ENCODE measurements at places on chromosomes 3 and 15.

- DNase-seq = no peak
These were observed 8.5 kb upstream of the PLXND1 start for GRCh38 chr3:129614927-129615363.

DNA sequence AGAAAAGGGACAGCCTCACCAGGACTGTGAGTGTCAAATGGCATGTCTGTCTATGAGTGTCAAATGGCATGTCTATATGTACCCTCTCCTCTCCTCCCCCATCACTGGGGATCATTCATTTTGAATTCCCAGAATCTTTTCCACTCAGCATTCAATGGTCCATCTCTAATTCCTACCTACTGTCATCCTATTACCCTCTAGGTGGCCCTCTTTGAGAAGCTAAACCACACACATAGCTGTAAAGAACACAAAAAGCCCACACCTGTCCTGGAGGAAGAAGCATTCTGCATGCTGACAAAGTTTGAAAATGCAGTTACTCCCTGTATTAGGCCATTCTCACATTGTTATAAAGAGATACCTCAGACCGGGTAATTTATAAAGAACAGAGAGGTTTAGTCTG lies 46.2 kb upstream of the PYDC2 start:
- no peak for DNase-seq

GRCh38 chr15:85854345-85855097 lies 59.8 kb upstream of the KLHL25 start:
- peak; percentile 13 for DNase-seq

DNA sequence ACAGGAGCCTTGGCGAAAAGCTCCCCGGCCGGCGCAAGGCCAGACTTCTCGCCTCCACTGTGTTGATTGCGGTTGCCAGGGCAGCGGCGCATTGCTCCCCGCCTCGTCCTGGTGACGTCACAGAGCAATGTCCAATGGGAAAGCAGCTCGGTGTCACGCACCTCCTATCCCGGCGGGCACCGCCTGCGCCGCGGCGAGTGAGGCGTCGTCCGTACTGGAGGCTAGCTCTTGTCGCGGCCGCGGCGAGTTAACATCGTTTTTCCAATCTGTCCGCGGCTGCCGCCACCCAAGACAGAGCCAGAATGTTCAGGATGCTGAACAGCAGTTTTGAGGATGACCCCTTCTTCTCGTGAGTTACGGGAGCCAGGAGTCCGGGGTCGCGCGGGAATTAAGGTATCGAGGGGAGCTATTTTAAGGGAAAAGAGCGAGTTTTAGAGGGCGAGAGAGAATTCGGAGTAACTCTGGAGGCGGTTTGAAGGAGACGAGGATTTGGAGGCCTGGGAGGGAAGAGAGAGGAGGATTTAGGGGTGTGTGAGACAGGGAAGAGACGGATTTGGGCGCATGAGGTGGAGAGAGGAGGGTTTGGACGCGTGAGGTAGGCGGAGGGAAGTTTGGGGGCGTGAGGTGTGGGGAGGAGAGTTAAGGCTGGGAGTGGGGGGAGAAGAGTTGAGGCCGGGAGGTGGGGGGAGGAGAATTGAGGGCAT lies at the start of gene MLF1:
MLF1 (plus strand) TSS at position 196 of the 704 bp plus-strand sequence; CDS start at position 303, 107 bp downstream.
- DNase-seq = peak; percentile 89

DNA sequence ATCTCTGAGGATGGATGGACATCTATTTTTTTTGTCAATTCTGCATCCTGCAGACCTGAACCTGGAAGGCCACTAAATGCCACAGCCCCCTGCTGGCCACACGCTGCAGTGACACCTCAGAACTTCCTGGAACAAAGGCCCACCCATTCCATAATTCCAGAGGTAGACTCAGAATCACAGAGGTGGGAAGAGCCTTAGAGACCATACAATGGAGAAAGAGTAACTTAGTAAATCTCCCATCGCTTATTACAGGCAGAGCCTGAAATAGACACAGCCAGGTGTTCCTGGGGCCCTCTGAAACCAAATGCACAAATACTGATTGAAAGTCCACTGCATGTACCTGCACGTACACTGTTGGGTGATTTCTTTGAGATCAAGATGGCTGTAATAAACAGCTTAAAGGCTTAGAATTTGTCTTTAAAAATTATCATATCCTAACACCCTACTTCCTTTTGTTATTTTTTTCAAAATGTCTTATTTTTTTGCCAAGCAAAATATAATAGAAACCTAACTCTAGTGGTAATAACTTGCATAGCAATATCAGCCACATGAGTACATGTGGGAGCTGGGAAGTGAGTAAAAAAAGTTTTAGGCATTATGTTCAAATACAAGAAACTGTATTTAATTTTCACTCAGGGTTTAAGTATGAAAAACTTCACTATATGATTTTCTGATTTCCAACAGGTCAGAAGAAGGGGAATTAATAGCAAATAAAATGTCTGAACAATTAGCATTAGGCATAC lies 62.7 kb downstream of the EOMES start:
- peak; percentile 19 for DNase-seq

- DNase-seq = no peak
These were observed 36.8 kb downstream of the TLE3 start for GRCh38 chr15:70060993-70061305.

DNA sequence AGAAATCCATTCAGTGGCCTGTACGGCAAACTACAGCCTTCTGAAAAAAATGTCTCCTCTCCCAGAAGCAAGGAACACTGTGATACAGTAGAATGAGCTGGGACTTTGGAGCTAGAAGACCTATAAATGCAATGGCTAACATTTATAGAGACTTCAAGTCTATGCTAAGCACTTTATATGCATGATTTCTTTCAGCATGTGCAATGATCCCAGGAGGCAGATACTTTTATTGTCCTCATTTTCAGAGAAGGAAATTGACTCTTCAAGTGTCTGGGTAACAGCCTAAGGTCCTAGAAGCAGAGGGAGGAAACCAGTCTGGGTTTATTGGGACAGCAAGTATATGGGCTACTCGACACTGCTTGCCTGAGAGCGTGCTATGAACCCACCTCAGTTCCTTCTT lies 140.9 kb downstream of the ALDH1A2 start:
- DNase-seq = no peak

DNA sequence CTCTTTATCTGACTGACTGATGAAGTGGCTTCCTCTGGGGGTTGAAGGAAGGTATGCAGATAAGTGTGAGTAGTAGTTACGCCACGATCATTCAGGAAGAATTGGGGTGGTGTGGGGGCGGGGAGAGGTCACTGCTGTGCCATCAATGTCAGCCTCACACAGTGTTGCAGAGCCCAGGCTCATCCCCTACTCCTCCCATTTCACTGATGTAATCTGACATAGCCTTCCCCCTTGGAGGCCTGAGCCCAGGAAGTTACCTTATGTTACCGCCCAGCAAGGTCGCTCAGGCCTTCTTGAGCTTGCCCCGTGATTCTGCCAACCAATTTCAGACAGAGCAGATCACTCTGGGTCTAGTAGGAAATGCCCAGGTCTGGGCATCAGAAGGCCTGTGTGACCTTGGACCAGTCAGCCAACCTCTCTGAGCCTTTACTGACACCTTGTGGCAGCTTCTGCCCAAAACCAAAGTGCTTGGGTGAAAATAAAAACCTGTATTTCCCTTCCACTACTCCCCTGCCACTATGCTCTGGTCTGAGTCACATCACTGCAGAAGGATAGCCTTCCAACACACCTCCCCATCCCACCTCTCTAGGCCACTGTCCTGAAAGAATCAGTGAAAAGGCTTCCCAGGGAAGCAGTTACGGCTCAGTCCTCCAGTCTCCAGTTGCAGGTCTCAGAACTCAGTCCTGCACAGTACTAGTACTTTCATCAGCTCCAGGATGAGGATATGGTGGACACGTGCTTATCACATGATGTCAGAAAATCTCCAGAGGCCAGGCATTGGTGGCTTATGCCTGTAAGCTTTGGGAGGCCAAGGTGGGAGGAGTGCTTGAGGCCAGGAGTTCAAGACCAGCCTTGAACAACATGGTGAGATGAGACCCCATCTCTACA lies 28.1 kb upstream of the INSYN1 start:
- DNase-seq = no peak

DNA sequence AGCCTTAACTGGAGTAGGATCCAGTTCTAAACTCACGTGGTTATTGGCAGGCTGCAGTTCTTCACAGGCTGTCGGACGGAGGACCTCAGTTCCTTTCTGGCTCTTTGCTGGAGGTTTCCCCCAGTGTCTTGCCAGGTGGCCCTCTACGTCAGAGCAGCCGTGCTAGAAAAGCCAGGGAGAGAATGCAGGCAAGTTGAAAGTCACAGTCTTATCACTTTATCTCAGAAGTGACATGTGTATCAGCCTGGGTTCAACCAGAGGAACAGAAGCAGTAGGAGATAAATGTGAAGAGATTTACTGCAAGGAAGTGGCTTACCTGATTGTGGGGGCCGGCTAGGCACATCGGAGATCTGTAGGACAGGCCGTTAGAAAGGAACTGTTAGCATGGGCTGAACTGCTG lies 125.3 kb upstream of the BNIP2 start:
- DNase-seq = no peak

- peak; percentile 67 for DNase-seq
These were observed 147.6 kb downstream of the IL20RB start for GRCh38 chr3:137105277-137105977.

DNA sequence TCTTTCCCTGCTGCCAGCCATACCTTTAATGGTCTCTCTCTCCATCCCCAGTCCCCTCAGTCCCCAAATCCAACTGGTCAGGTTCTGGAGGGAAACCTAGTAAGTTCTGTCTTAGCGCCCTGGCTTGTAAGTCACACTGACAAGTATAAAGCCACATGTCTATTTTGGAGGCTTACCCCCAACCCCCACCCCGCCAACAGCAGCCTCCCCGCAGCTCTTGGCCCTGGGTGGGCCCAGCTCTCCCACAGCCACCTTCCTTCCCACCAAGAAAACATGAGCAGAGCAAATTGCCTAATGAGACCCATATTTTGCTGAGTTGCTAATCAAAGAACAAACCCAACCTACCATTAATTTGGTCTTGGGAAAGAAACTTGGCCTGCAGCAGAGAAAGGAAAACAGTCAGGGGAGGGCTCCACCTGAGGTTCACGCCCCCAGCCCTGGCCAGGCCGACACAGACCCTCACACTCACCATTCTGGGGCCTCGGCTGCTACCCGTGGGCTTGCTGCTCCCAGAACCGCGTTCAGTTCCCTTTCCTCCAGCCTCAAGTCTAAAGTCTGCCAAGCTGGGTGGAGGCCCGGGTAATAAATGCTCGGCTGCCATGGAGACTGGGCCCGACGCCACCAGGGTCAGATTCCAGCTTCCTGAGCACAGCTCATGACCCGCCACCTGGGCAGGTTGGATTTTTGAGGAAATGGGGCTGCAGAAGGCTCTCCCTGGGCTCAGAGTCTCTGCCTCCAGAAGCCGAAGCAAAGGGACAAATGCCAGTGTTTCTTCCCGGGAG lies at the start of gene CALML4:
CALML4 (minus strand) TSS at position 557 of the 782 bp plus-strand sequence; CDS start at position 472, 85 bp downstream.
- DNase-seq = peak; percentile 7

- DNase-seq = no peak
These were observed 79.8 kb downstream of the PLCH1 start for GRCh38 chr3:155664925-155665695.

GRCh38 chr3:146464005-146464595 lies 5.3 kb downstream of the PLSCR2 start:
- DNase-seq = no peak

DNA sequence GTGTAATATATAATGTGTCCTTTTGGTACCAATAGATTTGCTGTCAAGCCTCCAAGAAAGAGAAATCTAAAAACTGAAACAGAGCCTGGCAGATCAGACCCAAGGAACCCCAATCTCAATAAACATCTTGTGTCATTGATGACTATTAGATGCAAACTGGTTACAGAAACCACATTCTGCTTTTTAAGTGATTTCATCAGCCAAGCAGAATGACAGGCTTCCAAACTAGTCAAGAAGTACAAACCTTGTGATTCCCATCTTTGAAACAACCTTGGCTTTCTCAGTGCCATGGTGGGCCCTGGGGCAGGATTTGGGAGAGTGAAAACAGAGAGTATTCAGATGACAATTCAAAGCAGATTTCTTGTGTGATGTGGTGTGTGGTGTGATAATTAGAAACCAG lies 45.6 kb upstream of the STRIT1 start:
- no peak for DNase-seq

DNA sequence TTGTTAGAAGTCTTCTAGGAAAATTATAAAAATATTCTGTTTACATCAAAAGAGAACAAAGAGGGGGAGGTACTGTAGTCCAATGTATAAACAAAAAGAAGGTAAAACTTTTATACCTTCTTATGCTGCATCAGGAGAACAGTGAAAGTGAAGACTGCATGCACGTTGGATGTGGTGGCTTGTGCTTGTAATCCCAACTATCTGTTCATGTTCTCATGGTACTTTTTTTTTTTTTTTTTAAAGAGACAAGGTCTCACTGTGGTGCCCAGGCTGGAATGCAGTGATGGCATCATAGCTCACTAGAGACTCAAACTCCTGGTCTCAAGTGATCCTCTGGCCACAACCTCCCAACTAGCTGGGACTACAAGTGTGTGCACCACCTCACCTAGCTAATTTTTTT lies 4.2 kb downstream of the SEC62 start:
- DNase-seq = no peak

DNA sequence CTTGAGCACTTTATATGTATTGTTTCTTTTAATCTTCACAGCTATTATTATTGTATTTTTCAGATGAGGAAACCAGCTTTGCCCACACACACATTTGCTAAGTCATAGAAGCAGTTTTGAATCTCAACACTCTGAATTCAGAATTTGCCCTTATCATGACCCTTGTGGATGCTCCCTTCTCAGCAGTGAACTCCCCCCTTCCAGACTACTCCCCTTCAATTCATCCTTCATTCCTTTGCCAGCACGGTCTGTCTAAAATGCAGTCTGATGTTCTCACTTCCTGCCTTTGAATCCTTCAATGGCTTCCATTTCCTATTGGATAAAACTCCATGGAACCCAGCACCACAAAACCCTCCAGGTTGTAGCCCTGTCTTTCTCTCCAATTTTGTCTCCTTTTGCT lies 52.5 kb upstream of the TSC22D2 start:
- DNase-seq = no peak

DNA sequence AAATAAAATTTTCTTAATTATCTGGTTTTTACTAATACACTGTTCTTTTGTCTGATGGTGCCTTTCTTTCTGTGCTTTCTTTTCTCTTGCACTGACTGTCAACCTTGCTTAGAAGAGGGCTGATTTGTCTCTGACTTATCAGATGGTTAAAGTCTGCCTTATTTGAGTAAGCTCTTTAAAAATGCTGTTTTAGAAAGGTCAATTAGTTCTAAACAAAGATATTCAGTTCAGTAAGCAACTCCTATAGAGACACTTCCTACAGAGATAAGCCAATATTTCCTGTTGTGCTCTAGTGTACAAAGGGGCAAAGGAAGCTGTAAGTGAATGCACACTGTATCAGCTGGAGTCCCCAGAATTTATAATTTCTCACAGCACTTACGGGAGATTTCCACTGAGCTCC lies 153.4 kb upstream of the TSPAN3 start:
- DNase-seq = no peak

DNA sequence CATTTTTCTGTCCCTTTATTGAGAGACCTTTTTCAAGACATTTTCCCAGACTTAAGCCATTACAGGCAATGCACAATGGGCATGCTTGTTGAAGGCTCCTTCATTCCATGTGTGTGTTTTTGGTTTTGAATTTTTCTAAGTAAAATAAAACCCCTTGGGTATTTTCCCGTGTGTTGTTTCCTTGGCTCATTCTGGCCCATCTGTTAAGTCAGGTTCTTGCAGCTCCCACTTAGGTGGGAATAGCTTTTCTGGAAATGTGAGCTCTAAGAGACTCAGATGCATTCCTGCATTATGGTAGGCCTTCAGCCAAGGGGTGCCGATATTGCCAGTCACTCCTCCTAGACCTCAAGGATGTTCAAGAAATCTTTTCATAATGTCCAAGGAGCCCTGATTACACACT lies 314.9 kb downstream of the CACNA2D3 start:
- DNase-seq = no peak

GRCh38 chr3:18047052-18047451 lies 304.6 kb upstream of the TBC1D5 start:
- DNase-seq = no peak

GRCh38 chr15:96135166-96136093 lies 195.1 kb upstream of the NR2F2 start:
- no peak for DNase-seq

All from NCI-H1092 treated with DMSO at 0.1 percent for 48 hours (cell line).